NCI-H187 (cell line): ENCODE measurements at places on chromosomes 3 and 15.

DNA sequence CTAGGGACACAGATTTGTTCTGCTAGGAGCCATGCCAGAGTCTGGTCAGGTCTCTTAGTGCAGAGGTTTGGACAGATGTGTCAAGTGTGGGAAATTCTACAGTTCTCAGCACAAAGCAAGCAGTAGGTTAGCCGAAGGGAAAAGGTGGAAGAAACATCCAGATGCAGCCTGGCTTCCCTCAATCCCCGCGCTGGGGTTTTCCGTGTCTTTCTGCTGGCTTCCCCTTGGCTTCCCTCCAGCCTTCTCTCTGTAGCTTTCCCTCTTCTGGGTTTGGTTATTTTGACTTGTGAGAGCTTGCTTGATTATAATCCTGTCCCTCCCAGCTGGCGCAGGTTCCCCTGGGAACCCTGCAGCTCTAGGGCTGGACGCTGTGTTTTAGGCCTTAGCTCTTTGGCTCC is 4.1 kb downstream of the TF start:
- DNase-seq, result no peak

GRCh38 chr15:31442699-31443111 is 116.1 kb downstream of the KLF13 start:
- DNase-seq, result no peak

GRCh38 chr15:93250209-93250608 is 161.2 kb upstream of the RGMA start:
- no peak for DNase-seq

- no peak for DNase-seq
Observed at GRCh38 chr15:93562395-93563123, 473.5 kb upstream of the RGMA start.

DNA sequence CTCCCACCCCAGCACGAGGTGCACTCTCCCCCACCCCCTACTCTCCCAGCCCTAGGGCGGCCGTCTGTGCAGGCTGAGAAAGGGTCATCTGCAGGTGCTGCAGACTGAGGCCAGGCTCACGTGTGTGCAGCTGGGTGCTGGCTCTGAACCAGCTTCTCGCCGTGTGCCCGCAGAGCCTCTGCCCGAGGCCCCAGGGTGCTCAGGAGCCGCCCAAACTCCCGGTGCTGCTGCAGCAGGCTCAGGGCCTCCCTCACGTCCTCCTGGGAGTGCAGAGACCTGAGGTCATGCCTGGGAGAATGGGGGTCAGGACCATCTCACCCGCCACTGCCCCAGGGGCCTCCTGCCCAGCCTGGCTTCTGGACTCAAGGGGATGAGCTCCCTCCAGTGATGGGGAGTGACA is 17.2 kb downstream of the SPTBN5 start:
- DNase-seq, result no peak

DNA sequence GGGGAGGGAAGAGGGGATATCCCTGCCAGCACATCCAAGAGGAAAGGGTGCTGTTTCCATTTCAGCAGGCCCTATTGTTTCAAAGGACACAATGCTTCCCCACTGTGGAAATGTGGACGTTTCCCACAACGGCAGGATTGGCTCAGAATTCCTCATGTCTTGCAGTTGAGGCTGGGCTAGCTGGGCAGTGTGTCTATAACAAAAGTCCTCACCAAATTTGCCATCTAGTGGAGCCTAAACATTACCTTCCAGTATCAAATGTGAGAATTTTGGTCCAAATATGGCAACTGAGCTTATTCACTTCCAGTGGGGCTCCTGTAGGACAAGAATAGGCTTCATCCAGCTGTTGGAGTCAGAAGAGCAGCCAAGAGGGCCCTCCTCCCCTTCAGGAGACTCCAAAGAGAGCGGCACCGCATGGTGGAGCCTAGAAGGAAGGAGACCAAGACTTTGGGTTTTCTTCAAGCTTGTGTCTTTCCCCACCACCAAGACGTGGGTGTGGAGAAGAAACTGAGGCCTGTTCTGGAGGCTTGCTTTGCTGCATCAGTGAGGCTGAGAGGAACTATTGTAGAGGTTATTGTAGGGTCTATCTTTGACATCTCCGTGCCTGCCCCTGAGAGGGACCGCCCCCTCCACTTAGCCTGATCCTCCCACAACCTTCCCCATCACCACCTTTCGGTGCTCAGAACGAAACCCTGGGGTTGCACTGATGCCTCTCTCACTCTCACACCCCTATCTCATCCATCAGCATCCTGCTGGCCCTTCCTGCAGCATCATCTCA is 45.3 kb upstream of the SLCO2A1 start:
- DNase-seq, result no peak

DNA sequence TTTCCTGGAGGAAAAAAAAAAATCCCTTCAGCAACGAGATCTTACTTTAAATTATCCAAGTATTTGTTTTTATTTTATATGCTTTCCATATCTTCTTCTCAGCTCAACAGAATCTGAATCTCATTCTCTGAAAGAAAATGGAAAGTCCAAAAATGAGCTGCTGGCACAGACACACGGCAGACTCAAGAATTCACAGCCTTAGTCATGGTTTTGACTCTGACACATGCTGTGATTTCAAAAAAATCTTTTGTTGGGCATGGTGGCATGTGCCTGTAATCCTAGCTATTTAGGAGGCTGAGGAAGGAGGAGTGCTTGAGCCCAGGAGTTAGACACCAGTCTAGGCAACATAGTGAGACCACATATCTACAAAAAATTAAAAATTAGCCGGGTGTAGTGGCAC is 565.0 kb downstream of the MAGI1 start:
- DNase-seq, result no peak

DNA sequence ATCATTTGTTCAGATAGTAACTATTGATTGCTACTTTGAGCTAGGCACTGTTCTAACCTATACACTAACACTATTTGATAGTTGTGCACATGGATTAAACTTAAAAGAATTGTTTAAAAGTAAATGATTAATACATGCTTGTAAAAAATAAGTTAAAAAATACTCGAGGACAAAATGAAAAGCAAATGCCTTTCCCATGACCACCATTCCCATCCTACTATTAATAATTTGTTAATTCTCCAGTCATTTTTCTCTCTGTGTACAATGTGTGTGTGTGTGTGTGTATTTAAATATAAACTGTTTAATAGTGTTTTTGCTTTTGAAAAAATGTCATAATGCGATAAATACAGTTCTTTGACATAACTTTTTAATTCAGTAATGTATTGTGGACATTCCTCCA is 78.7 kb upstream of the KCNMB2 start:
- no peak for DNase-seq

DNA sequence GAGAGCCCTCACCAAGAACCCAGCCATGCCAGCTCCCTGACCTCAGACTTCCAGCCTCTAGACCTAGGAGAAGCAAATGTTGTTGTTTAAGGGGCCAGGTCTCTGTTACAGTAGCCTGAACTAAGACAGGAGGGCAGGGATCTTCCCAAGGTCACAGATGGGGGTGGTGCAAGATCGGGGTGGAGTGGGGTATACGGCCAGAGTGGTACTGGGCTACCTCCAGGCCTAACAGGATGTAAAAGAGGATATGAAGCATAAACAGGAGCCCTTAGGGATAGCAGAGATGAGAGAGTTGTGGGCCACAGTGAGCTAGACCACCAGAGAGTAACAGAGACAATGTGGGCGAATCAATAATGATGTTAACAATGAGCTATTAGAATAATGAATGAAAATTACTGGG is 82.9 kb downstream of the TOP2B start:
- no peak for DNase-seq

- DNase-seq, result no peak
Observed at GRCh38 chr15:90059208-90059985, 42.9 kb downstream of the IDH2 start.

- no peak for DNase-seq
Observed at GRCh38 chr3:134446800-134447199, 39.0 kb downstream of the ANAPC13 start.

GRCh38 chr3:112638327-112639020 is 2.5 kb downstream of the CCDC80 start:
- DNase-seq, result no peak

DNA sequence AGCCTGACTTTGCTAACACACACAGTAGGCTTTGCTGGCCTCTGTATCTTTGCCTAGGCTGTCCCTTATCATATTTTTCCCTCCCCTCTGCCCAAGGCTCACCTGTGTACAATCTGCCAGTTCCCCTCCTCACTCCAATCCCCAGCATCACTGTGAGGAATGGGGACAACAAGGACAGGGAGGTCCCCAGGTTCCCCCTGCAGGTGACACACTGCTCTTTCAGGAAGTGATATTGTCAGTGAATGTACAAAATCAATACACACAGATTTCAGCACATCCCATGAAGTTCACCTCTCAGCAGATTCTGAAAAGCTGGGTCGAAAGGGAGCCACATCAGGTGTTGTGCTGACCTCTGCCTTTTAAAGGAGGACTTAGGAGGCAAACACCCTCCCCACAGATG is 177.5 kb downstream of the RAB11A start:
- no peak for DNase-seq

DNA sequence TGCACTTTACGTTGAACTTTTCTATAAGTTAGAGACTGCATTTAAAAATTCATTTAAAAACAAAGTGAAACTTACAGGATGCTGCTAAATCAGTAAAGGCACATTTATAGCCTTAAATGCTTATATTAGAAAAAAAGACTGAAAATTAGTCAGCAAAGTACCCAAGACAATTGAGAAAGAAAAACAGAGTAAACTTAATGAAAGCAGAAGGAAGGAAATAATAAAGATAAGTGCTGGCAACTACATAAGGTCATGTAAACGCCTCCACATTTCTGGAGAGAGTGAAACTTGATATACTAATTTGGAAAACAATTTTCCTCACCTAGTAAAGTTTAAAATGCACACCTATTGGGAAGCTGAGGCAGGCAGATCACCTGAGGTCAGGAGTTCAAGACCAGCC is 58.2 kb upstream of the ACAN start:
- no peak for DNase-seq

DNA sequence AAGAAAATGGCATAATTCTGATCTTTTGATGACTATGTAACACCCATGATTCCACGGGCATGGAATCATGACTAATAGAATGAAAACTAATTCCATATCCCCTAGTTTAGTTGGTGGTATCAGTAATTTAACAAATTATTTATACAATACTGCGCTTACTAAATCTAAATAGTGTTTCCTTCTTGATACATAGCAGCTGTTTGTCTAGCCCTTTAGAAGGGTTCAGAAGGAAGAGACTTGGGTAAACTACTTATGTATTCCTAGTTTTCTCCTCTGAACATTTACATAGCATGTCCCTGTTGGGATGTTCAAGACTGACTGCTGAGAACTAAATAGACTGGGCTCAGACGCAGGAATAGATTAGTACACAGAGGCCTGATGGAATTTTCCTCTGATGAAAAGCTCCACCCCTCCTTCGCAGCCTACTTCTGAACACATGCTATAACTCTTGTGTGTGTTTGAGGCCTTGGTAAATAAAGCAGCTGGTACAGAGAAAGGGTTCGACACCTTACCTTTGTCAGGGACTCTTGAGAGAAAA is 330.6 kb upstream of the LMCD1 start:
- DNase-seq, result no peak

DNA sequence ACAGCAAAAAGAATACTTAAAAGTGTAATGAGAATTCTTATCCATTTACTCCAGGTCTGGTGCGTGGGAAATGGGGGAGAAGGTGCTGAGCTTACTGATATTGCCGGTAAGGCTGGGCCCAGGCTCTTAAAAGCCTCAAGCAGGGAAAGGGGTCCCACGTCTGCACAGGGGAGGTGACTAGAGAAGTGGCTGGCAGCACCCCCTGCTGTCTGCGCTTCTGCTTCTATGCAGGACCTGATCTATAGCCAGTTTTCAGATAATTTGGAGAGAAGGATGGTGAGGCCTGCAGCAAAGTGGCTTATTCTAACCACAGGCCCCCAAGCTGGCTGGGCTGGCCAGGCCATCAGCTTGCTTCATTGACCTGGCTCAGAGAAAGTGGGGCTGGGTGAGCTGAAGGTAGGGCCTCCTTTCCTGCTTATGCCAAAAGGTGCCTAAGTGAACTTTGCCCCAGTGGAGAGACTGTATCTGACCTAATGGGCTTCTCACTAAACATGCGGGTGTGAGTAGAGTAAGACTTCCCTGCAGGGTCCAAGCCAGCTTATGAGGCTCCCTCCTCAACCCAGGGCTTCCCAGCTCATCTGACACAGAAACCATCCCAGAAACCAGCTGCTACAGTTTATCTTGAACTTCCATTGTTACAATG is 30.9 kb upstream of the ATP1B3 start:
- no peak for DNase-seq

- DNase-seq, result no peak
Observed at GRCh38 chr15:88609344-88610090, 11.6 kb upstream of the AEN start.

- no peak for DNase-seq
Observed at GRCh38 chr3:117435506-117435905, 725.9 kb downstream of the TUSC7 start.

- no peak for DNase-seq
Observed at GRCh38 chr3:74605437-74605836, 9.0 kb downstream of the CNTN3 start.

DNA sequence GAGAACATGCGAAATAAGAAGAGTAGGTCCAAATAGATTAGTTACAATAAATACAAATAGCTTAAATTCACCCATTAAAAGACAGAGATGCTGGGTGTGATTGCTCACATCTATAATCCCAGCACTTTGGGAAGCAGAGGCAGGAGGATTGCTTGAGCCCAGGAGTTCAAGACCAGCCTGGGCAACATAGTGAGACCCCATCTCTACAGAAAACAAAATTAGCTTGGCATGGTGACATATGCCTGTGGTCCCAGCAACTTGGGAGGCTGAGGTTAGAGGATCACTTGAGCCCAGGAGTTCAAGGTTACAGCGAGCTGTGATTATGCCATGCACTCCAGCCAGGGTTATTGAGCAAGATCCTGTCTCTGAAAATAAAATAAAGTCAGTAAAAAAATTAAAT is 109.1 kb upstream of the WNT5A start:
- no peak for DNase-seq
